Effector CD8-positive, alpha-beta T cell (primary cell): ENCODE measurements at places on chromosomes 6 and 20.

DNA sequence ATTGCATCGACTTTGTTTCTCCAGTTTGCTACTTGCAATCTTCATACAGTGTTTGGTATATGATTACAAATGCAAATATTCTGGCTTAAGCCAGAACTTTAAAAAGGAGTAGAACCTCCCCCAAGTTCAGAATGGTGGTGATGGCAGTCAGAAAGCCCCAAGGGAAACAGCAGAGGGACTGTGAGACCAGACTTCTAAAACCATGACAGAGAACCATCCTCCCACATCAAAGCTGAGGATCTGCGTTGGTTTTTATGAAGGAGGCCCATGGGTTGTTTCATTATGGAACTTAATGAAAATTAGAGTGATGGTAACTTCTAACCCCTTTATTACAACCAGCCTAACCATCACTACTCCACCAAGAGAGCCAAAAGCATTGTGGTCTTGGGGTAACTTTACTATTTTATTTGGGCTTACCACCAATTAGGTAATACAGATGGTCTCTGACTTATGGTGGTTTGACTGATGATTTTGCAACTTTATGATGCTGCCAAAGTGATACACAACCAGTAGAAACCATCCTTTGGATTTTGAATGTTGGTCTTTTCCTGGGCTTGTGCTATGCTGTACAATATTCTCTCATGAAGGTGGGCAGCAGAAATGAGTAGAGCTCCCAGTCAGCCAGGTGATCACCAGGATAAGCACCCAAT lies 10.9 kb upstream of the MRS2 start:
- DNase-seq: no peak

- no peak for DNase-seq
These were observed at the start of gene AFDN for GRCh38 chr6:167826896-167827582. TSS of gene AFDN (plus strand) at chr6:167826911. CDS start at chr6:167827133, 222 bp downstream.

DNA sequence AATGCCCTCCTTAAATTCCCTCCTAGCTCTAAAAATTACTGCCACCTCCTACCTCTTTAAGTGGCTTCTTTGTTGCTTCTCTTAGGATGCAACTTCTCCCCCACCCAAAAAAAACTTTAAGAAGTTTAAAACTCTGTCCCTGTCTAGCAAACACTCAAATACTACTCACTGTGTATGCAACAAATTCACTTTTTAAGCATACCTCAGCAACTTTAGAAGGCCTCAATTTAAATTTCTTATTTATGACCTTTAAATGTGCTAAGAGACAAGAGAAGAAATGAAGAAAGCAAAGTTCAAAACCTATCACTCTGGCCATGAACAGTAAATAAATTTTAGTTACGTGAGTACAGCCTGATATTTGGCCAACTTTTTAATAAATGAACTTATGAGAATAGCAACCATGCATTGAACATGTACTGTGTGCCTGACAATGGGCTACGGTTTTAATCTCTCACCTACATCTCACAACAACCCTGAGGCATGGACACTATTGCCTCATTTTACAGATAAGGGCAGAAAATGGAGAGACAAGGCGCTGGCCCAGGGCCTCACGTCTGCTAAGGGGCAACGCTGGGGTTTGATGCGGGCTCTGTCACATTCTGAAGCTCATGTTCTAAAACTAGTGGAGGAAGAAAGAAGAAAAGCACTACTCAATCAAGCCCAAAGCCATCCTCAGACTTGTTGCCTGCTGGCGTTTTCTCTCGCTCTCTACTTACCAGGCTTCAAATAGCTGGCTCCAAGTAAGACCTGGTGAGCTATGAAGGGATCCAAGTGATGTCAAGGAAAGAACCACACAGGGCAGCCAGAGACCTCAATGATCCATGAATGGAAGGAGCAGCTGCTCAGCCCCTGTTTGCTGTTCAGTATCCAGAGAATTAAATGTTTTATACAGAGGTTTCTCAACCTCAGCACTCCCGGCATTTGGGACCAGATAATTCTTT lies 99.8 kb downstream of the TBC1D7 start:
- DNase-seq: no peak

DNA sequence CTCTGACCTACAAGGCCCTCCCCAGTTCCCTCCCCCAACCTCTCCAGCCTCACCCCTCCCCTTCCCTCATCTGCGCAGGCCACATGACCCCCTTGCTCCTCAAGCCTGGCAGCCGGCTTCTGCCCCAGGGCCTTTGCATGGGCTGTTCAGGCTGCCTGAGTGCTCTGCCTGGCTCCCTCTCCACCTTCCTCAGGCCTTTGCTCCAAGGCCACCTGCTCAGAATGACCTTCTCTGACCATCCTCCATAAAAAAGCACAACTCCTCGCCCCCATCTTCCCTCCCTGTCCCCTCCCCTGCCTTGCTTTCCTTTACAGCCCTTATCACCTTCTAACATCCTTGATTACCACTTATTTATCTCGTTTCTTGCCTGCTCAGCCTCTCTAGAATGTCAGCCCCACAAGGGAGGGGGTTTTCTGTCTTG lies 38.7 kb downstream of the SPDEF start:
- no peak for DNase-seq

DNA sequence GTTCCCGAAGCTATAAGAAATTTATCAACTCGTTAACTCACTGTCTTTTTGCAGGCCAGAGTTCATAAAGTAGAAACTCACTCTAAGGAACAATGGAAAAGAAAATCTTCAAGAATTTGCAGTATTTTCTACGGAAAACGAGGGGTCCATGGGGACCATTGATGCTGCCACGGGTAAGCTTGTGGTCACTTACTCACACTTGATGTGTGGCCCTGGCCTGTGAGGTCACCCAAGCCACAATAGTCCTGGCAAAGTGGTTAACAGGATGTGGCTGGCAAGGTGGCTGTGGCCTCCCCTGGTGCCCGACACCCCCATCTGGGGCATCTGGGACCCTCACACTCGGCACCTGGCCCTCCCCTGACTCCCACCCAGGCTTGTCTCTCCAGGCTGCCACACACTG lies 123.4 kb downstream of the C6orf118 start:
- no peak for DNase-seq

- DNase-seq: no peak
These were observed 2.9 kb upstream of the PKIG start for GRCh38 chr20:44579313-44580081.

GRCh38 chr6:35188886-35189285 lies 24.9 kb upstream of the SCUBE3 start:
- DNase-seq: no peak

DNA sequence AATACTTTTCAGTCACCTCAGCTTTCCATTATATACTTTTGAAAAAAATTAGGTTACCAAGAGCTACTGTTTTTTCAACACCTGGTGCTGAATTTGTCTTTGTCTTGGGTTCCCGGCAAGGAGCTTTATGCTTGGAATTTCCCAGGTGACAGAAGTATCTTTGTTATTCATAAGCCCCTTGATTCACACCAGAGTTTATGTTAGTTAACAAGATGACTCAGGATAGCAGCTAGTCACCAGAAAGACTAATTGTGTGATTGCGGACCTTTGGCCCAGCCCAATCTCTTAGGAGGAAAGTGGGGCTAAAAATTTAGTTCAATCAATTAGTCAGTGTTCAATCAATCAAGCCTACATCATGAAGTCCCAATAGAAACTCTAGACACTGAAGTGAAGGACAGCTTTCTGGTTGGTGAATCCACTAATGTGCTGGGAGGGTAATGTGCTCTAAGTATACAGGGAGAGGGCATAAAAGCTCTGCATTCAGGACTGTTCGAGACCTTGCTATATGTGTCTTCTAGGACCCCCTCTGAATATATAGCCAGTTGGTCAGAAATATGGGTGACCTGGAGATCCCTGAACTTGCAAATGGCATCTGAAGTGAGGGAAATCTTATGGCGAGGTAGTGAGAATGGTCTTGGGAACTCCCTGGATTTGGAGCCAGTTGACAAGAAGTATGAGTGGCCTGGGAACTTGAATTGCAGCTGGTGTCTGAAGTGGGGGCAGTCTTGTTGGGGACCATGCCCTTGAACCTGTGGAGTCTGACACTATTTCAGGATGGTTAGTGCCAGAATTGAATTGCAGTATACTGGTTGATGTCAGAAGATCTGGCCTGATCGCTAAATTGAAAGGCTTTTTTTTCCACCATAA lies 16.2 kb downstream of the TMEM30A start:
- no peak for DNase-seq

- no peak for DNase-seq
These were observed 95.1 kb upstream of the OLIG3 start for GRCh38 chr6:137589067-137589848.

DNA sequence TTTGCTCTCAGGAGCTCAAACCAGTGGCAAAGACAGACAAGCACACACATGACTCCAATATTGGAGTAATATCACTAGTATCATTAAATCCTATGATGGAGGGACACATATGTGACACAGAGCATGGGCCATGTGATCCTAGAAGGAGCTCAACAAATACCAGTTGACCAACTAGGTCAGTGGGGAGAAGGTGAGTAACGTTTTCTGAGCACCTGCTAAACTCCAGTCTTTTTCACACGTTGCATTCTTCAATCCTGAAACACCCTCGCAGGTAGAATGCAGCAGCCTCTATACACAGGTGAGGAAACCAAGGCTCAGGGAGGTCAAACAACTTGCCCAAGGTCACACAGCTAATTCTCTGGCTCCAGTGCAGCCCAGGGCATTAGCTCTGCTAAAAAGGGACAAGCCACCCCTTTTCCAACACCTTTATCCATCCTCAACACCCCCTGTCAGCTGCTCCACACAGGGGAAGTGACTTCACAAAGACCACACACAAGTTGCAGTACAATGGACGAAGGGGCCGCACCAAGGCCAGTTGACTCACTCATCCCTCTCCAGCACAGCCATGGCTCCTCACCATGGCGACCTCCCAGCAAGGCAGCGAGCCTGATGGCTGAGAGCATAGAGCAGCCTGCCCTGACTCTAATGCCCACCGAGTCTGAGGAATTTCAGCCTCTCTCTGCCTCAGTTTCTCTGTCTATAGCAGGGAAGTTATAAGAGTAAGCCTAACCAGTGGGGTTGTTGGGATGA lies 4.4 kb downstream of the CAPN11 start:
- no peak for DNase-seq

GRCh38 chr6:12483712-12484111 lies 193.6 kb downstream of the EDN1 start:
- no peak for DNase-seq

GRCh38 chr6:117317261-117317660 lies 51.9 kb downstream of the VGLL2 start:
- no peak for DNase-seq

DNA sequence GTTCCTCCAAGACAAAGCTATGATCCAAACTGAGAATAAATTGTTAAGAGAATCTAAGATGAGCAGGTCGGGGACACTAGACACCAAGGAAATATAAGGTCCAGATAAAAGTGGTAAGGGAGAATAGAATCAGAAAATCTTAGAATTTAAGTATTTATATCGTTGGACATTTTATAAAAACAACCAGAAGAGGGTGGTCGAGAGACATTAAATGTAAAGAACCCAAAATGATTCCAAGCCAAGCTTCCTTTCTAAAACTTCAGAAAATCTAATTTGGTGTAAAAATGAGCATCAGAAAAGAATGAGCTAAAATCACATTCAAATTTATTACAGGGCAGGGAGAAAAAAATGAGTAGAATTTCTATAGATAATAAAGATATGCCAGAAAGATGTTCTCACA lies 97.8 kb upstream of the OGFRL1 start:
- no peak for DNase-seq

GRCh38 chr6:99002831-99003230 lies 55.1 kb upstream of the FBXL4 start:
- no peak for DNase-seq

DNA sequence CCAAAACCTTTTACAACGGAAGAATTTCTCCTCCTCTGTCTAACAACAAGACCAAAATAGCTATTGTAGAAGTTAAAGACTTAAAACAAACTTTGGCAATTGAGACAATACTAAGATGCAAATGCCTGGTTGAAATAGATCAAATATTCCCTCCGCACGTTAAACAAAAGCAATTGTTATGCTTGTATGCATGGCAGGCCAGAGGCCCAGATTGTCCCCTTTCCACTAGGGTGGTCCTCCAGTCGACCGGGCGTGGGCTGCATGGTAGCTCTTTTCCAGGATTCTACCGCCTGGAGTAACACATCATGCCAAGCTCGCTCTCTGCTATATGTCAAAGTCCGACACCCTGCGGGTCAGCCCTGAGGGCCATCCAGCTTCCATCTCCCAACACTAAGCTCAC lies 234.7 kb downstream of the RNGTT start:
- DNase-seq: no peak

DNA sequence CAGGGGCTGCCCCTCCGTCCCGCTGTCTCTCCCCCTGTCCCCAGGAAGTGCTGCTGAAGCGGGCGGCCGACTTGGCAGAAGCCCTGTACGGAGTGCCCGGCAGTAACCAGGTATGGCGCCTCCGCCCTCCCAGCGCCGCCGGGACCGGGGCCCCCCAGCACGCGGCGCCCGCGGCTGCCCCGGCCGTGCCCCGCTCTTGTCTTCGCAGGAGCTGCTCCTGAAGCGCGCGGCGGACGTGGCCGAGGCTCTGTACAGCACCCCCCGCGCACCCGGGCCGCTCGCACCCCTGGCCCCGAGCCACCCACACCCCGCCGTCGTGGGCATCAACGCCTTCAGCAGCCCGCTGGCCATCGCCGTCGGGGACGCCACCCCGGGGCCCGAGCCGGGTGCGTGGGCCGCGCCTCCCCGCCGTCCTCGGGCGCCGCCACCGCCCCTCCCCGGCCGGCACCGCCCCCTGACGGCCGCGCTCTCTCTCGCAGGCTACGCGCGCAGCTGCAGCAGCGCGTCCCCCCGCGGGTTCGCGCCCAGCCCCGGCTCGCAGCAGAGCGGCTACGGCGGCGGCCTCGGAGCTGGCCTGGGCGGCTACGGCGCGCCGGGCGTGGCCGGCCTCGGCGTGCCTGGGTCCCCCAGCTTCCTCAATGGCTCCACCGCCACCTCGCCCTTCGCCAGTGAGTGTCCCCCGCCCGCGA lies 48.4 kb downstream of the CPXM1 start:
- peak; percentile 24 for DNase-seq

DNA sequence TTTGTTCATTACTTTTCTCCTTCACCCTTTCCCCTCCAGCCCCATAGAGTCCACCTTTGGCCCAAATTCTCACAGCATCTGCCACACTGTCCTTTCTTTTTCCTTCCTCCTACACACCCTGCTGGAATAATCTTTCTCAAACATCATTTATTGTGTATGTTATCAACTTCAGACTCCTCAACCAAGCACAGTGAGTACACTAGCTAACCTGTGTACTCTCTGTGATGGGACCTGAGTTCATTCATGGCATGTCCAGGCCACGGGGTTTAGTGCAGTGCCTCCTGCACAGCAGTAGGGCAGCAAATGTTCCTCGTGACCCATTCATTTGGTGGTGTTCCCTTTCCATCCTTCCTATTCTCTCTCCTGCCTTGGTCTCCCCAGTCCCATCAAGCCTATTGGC lies 7.1 kb upstream of the ARMC12 start:
- DNase-seq: no peak

DNA sequence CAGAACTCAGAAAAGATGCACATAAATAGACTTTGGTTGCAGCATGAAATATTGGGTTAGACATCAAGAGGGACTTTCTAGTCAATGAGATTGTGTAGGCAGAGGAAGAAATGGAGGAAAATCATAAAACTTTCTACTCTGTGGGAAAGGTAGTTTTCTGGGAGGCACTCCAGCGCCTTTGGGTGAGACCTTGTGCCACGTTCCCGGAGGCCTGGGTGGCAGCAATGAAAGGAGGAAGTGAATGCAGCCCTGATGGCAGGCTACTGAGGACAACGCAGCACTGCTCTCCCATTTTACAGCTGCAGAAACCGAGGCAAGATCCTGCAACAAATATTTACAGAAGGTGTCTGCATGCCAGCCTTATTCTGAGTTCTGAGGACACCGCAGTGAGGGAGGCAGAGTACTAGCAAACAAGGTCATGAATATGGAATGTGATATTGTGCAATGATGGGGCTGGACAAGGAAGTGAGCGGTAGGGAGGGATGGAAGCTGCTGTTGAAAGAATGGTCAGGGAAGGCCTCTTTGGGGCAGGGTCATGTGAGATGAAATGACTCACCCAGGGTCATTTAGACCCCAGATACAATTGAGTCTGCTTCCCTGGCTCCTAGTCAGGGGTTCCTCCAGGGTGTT lies 159.1 kb downstream of the TFAP2C start:
- no peak for DNase-seq
